Esophagus squamous epithelium (tissue), 5 donors: ENCODE measurements at places on chromosomes 2 and 18. TPM values are rescaled to one million over a fixed set of nuclear protein-coding genes. Genes with fewer than 3 reads are reported as not detected.

Gene REG1B
- total RNA-seq: not detected

Gene TOGARAM2
- 0.48 TPM for total RNA-seq

Gene GRHL1
- 119 TPM for total RNA-seq

Gene PLGLB2
- 1.1 TPM for total RNA-seq

Gene SNTG2
- total RNA-seq: 5.9 TPM

Gene B3GNT7
- total RNA-seq: 8.1 TPM

Gene SCG2
- 0.18 TPM for total RNA-seq

Gene REG3G
- total RNA-seq: not detected

Gene FSIP2
- 0.12 TPM for total RNA-seq

Gene VWC2L
- total RNA-seq: not detected
